ENCODE measurements at places on chromosomes 12 and 14.

DNA sequence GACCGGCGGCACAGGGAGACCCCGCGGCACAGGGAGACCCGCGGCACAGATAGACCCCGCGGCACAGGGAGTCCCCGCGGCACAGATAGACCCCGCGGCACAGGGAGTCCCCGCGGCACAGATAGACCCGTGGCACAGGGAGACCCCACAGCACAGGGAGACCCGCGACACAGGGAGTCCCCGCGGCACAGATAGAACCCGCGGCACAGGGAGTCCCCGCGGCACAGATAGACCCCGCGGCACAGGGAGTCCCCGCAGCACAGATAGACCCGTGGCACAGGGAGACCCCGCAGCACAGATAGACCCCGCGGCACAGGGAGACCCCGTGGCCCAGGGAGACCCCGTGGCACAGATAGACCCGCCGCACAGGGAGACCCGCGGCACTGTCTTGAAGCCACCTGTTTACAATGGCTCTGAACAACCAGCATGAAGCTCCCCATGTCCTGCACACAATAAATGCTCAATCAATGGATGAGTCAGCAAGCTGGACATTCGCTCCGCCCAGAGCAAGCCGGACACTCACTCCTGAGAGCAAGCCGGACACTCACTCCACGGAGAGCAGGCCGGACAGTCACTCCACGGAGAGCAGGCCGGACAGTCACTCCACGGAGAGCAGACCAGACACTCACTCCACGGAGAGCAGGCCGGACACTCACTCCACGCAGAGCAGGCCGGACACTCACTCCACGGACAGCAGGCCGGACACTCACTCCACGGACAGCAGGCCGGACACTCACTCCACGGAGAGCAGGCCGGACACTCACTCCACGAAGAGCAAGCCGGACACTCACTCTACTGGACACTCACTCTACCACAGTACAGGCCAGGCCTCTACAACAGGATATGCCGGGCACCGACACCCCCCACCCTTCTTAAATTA is 121.9 kb downstream of the RFLNA start:
- DNase-seq: no peak

DNA sequence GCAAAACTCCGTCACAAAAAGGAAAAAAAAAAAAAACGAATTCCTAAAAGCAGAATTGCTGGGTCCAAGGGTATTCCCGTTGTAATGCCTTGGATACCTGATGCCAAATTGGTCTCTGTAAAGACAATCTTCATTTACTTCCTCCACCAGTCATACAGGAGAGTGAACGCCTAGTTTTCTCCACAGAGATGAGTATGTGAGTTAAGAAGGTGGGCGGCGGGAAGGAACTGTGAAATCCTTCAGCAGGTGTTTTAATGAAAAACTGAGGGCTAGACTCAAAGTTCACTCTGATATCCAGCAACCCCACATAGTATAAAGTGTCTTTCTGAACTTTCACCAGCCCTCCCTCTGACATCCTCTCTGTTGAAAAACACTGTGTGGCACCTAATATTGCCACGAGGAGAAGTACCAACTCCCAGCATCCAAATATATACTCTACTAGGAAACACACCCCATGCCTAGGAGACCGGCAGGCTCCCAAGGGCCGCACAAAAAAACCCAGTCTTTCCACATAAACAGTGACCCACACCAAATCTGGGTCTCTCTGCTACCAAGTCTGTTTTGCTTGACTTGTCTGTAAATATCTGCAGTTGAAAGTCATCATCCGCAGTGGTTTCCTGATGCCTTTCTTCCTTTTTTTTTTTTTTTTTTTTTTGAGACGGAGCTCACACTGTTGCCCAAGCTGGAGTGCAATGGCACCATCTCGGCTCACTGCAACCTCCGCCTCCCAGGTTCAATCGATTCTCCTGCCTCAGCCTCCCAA is 30.3 kb upstream of the FOXN3 start:
- DNase-seq: no peak

- no peak for DNase-seq
These were observed 91.4 kb downstream of the SUDS3 start for GRCh38 chr12:118467641-118468305.

GRCh38 chr12:24948420-24948756 is 513 bp downstream of the BCAT1 start:
- peak; percentile 69 for DNase-seq

GRCh38 chr14:23062002-23062401 is 4.7 kb upstream of the CDH24 start:
- no peak for DNase-seq

- peak; percentile 25 for DNase-seq
These were observed 10.2 kb downstream of the MARS1 start for GRCh38 chr12:57498132-57498502.

DNA sequence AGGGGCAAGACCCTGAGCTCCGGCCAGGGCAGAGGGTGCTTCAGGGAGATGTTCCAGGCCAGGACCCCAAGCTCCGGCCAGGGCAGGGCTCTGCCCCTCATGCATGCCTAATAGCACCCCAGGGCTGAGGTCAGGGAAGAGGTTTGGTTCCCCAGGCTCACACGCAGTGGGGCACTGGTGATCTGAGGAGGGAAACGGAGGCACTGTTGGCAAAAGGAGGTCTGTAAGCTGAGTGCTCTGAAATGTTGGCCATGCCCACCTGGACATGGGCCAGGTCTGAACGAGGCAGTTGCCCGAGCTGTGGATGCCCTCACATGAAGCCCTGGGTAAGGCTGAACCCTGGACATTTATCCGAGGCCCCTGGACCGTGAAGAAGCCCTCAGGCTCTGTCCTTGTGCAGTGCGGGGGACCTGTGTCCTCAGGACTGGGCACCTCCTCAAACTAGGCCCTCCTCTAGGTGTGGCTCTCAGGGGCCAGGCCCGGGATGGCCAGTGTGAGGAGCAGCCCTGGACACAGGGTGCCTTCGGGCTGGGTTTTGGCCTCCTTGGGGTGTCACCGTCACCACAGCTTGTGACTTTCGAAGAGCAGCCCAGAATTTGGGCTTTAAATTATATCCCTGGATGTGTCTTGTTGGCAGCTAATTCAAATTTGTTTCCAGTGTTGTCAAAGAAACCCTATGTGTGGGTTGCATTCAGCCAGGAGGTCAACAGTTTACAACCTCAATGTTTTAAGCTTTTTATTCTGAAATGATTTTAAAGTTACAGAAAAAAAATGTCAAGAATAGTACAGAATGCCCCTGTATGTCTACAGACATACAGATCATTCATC is 66.8 kb downstream of the ADGRD1 start:
- DNase-seq: no peak

DNA sequence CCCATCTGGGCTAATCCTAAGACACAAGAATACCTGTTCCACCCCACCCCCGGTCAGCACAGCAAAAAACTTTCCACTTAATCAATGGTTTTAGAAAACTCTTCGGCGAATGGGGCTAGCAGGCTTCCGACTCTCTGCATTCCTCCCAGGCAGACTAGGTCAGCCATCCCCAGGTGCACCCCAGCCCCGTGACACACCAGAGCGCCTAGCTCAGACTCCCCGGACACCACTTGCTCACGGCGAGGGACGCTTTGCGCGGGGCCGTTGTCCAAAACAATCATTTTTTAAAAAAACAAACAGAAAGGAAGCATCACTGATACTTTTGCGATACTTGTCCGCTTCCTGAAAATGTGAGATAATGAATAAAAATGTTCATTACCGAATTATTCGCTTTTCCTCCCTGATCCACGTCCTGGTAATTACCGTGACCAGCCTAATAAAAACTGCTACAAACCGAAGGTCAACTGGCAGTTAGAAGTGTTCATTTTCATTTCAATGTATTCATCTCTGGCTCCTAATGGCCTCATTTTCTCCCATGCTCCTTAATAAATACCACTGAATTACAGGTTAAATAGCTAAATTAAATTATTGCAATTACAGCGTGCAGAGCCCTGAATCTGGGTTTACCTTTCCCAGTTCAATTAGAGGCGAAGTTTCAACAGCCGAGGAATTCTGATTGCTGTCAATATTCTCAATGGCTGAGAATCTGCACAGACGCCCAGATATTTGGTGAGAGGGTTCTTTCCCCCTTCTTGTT is 73.1 kb downstream of the BCL11B start:
- no peak for DNase-seq

GRCh38 chr12:86727160-86727559 is 471.0 kb upstream of the MGAT4C start:
- no peak for DNase-seq

DNA sequence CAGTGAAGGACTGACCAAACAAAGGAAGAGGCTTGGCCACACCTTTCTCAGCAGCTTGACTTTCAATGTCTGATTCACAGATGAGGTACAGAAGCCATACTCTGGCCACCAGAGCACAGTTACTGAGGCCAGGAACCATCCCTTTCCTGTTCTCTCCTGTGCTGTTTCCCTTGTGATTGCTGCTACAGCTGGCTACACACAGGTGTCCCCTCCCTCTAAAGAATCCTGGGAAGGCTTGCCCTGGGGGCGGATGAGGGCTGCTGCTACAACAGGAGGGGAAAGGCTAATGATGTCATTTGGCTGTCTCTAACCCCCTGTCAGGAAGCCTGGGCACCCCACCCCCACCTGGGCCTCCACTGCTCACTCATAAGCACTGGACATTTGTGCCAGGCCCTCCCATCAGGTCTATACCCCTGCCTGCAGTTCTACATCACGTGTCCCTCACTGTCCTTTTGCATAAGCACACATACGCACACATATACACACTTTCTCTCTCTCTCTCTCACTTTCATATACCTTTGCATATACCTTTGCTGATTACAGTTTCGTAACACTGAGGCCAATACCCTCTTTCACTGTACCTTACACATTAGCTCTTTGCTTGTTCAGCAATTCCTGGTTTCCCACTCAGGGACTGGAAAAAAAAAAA is 41.4 kb downstream of the PRPF40B start:
- no peak for DNase-seq

GRCh38 chr12:131152587-131152986 is 198.9 kb downstream of the ADGRD1 start:
- no peak for DNase-seq

DNA sequence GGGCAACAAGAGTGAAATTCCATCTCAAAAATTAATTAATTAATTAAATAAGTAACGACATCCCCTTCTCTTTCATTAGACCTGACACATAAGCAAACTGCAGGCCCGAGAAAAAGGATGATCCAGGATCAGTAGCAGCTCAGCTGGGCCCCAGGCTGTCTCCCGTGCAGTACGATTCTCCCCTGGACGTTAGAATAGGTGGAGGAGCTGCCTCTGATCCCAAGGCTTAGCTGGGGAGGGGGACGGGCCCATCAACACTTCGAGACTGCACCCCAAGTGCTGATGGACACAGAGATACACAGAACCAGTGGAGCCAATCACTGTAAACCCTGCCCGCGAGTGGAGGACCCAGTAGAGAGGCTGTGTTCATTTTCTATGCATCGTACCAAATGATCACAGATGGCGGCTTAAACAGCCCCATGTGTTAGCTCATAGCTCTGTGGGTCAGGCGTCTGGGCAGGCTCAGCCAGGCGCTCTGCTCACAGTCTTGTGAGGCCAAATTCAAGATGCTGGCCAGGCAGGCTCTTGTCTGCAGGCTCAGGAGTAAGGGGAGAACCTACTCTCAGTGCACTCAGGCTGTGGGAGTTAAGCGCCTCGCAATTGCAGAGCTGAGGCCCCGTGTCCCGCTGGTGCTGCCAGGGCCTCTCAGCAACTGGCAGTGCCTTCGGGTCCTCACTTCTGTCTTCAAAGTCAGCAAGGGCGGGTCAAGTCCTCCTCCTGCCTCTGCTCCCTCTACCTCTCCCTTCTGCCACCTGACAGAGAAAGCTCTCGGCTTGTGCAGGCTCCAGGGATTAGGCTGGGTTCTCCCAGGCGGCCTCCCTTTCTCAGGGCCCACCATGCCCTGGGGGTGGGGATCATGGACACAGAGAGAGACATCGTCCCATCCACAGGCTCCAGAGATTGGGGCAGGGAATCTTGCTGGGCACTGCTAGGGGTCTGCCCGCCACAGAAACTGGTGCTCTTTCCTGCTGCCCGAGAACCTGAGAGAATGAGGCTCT is 26.4 kb downstream of the RIMBP2 start:
- DNase-seq: no peak

DNA sequence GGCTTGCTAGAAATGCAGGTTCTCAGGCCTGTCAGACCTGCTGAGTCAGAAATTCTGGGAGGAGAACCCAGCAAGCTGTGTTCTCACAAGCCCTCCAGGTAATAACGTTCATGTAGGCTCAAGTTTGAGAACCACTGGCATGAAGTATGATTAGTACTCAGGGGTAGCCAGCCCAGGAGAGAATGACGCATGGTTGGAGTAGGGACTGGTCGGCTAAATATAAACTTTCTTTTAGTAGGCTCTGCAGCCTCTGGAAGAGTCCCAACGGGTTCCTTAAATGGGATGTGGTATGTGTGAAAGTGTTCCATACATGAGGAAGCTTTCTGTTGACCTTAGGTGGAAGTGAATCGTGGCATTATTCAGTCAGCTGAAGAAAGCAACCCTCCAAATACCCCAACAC is 209.3 kb downstream of the SLC41A2 start:
- peak; percentile 58 for DNase-seq

DNA sequence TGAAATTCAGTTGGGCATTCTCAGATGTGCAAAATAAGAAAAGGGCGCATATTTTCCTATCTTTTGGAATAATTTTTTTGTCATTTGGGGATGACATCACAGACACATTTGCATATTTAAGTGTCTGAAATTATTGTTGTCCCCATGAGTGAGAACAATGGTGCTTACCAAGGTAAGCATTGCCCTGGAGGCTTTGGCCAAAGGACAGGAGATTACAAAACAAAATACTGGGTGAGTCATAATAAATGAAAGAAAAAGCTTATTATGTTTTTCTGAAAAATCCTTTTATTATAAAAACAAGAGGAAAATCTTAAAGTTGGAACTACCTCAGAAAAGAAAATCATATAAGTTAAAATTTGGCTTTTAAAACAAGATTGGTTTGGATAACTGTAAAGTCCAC is 254.9 kb downstream of the BTG1 start:
- no peak for DNase-seq

DNA sequence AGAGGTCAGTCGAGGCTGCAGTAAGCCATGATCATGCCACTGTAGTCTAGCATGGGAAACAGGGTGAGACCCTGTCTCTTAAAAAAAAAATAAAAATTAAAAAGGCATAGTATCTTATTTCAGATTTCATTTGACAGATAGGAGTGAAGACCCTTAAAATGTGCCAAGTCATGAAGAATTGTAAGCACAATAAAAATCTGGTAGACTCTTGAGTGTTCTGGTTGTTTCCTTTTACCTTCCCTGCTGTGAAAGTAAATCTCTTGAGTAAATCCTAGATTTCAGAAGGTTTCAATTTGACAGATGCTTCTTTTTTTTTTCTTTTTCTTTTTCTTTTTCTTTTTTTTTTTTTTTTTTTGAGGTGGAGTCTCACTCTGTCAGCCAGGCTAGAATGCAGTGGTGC is 109.0 kb downstream of the ESR2 start:
- DNase-seq: no peak

Data from right hindlimb (tissue), 1 donor.